ENCODE measurements at places on chromosomes 12 and 14.

DNA sequence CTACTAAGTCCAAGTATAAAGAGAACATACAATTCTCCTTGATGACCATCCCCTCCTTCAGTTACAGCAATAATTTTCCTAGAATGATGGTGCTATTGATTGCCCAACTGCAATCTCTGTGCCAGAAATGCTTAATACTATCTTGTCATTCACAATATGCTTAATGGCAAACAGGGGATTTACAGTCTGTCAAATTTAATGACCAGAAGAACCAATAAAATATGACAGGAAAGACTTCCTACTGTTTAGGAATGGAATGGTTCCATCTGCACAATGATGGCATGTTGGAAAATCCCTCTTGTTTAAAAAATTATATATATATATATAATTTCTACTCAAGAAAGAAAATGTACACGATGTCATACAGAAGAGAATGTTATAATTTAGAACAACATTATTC, 623.2 kb downstream of the CCER1 start:
- no peak for DNase-seq

- DNase-seq: no peak
These were observed 273.9 kb downstream of the TMEM132D start for GRCh38 chr12:129629901-129630300.

DNA sequence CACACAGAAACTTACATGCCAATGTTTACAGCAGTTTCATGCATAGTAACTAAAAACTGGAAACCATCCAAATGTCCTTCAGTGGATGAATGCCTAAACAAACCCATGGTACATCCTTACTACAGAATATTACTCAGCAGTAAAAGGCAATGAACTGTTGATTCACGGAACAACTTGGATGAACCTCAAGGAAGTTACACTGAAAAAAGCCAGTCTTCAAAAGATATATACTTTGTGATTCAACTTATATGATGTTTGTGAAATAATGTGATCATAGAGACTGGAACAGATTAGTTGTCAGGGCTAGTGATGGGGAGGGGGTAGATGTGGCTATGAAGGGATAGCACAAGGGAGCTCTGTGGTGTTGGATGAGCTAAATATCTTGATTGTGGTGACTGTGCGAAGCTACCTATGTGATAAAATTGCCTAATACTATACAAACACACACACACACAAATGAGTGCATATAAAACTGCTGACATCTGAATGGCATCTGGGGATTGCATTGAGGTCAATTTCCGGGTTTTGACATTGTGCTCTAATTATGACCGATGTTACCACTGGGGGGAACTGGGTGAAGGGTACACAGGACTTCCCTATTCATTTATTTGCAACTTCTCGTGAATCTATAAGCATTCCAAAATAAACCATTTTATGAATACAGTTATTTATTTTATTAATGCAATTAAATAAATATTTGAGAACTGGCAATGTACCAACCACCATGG, 94.3 kb downstream of the RIN3 start:
- no peak for DNase-seq

- no peak for DNase-seq
These were observed 1178.0 kb downstream of the VRK1 start for GRCh38 chr14:97975216-97975615.

- DNase-seq: no peak
These were observed 199.4 kb upstream of the FOXN3 start for GRCh38 chr14:89616425-89616824.
